ENCODE measurements at places on chromosomes 11 and 22.

DNA sequence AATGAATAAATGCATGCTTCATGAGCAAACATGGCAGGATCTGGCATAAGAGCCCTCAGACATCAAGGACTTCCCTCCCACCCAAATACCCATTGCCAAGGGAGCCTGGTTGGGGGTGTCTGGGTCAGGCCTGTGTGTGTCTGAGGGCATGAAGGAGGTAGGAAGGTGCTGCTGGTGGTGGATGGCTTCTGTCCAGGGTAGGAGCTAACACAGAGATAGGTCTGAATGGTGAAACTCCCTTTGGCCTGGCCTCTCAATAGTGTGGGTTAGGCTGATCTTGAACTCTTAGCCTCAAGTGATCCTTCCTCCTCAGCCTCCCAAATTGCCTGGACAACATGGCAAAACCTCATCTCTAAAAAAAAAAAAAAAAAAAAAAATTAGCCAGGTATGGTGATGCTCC is 2.8 kb downstream of the AMPD3 start:
- no peak for DNase-seq

DNA sequence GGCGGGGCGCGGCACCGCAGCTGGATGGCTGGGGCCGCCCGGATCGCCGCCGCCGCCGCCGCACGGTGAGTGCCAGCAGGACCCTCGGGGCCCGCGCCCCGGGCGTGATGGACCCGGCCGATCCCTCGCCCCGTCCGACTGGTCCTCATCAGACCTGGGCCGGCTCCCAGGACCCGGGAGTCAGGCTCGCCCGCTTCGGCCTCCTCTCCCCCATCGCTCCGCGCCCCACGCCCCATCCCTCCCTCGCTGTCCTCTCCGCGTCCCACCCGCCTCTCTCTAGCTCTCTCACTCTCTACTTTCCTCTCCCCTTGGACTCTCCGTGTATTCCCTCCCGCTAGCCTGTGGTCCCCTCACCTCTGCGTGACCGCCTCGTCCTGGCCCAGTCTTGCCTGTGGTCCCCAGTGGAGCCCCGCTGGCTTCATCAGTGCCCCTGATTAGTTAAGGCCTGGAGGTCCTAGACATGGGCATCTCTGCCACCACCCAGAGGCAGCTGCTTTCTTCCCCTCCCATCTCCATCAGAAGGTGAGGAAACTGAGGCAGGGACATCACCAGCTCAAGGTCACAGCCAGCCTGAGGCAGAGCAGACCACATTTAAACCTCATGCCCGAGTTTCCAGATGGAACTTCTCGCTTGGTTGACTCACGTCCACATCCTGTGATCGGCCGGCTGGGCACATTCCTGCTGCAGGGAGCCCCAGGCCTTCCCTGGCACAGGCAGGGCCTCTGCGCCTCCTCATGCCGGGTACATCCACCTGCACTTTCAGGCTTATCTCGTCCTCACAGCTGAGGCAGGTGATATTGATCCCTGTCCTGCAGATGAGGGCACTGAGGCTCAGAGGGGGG is 429 bp downstream of the SLC39A13 start:
- DNase-seq, result no peak

- DNase-seq, result no peak
These were observed 5.6 kb downstream of the PLAAT2 start for GRCh38 chr11:63557570-63557969.

DNA sequence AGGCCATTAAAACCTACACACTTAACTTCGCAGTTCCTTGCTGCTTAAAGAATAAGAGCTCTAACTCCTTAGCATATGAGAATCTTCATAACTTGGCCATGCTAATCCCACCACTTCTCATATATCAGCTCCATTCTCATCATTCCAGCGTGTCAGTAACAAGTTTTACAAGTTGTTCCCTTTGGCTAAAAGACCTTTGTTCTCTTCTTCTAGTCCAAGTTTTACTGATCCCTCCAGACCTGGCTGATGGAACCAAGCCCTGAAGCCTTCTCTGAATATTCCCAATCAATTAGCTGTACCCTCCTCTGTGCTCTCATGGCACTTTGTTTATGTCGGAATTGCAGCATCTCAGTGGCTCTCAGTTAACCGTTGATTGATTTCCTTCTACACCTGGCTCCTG is 35.8 kb downstream of the GAB2 start:
- DNase-seq, result no peak

DNA sequence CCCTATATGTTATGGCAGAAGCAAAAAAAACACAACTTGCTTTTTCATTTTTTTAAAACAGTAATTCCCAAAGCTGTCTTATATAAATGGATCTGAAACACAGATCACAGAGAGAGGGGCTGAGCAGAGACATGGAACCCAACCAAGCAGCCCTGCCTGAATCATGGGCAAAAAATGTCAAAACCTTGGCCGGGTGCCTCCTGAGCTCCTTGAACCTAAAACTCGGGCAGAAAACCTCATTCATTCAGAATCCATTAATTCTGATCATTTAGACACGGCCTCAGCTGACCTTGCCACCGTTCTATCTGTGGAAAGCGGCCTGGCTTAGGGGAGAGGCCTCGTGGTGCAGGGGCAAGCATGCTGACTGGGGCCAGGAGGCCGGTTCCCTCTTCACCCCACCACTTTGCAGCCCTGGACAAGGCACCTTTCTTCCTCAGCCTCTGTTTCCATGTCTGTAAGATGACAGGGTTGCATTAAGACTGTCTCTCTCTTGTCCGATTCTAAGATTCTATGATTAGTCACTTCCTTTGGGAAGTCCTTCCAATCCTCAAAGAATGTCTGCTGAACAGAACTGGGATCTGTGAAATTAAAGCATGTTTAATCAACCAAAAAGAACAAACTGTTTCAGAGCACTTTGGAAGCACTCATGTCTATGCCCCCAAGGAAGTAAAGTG is 26.0 kb downstream of the TENM4 start:
- DNase-seq, result no peak

GRCh38 chr22:40703174-40703573 is 23.9 kb downstream of the MCHR1 start:
- DNase-seq, result no peak

- DNase-seq, result no peak
These were observed 8.8 kb upstream of the WT1 start for GRCh38 chr11:32444186-32444585.

- no peak for DNase-seq
These were observed 53.9 kb upstream of the SCUBE2 start for GRCh38 chr11:9145283-9145682.

DNA sequence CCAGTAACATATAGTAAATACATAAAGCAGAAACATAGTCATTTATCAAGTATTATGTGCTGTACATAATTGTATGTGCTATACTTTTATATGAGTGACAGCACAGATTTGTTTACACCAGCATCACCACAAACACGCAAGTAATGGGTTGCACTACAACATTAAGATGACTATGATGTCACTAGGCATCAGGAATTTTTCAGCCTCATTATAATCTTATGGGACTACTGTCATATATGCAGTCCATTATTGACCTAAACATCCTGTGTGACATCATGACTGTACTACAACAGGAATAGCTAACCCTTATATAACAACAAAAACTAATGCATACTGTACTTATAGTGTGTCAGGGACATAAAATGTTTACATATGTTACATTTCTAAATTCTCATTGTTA is 50.2 kb upstream of the IZUMO1R start:
- DNase-seq, result no peak

DNA sequence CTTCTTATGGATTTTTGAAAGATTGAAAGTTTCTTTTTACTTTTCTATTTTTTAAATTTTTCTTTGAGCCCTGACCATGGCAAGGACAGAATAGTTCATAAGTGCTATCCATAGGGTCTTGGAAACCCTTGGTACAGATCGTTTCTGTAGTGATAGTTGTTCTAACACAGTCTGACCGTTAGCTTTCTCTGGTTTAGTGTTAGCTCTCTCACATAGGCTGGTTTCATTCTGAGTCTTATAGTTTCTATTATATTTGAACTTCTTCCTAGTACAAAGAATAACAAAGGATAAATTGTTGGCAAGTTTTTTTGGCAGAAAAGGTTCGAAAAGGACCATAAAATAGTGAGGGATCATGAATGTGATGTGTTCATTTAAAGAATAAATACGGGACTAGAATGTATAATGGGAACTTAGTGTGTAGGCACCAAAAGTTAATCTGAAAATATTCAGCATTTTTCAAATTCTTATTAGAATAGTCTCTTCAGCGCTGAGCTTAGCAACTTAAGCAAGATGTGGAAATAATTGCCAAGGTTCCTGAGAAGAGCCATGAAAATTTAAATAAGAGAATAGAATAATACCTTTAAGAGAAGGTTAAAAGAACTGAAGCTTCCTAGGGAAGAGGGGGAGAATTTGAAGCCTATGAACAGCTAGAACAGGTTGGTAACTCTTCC is 24.1 kb downstream of the FDX1 start:
- no peak for DNase-seq

All from GM12892 (cell line).